ENCODE measurements at places on chromosomes 12 and 14.
A peak's percentile ranks its signal among the peaks of the same experiment; 100 is the strongest.

DNA sequence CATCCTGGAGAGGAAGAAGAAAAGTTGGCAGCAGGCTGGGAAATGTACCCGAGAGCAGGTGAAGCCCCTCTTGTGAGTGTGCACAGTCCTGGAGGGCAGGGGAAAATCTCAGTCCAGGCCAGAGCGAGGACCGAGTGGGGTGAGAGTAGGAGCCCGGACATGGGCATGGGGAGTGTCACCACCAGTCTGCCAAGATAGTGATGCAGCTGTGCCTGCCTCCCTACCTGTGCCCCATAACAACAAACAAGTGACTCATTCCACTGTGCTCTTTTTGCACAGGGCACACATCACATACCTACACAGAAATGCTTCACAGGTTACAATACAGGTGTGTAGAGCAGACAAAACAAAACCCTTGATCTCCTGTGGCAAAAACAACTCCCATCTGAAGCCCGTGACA is 205.9 kb upstream of the PELI2 start:
- no peak for DNase-seq

- DNase-seq, result no peak
Observed at GRCh38 chr14:26913786-26914185, 316.0 kb upstream of the NOVA1 start.

DNA sequence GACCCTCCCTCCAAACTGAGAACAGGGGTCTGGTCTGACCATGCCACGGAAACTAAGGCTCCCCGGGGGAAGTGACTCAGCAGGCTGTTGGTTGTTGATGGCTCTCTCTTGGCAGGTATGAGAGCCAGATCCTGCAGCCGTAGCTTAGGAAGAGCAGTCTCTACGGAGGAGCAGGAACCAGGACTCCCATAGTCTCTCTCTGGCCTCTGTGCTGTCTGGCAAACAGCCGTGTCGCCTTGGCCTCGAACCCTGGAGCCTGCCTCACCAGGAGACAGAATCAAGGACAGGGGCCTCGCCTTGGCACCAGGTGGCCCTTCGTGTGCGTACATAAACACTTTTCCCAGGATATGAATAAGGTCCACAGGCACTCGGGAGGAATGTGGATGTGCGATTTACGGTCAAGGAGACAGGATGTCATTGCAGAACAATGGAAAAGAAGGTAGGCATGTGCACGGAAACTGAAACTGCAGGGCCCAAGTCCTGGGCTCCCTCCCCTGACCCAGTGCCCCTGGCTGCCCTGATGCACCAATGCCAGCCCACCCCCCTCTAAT is 7.9 kb downstream of the VWF start:
- no peak for DNase-seq

DNA sequence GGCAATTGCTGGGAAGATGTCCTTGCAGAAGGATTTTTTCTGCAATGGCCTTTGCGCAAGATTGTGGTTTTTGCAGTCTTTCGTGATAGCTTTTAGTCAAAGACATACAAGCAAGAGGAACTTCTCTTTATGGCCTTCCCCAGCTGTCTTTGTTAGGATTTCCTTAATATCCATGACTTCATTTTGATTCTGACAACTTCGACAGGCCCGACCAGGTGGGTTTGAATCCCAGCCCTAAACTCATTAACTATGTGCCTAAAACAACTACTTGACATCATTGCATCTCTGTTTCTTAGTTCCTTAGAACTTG is 13.3 kb upstream of the VRK1 start:
- DNase-seq, result peak; percentile 10

DNA sequence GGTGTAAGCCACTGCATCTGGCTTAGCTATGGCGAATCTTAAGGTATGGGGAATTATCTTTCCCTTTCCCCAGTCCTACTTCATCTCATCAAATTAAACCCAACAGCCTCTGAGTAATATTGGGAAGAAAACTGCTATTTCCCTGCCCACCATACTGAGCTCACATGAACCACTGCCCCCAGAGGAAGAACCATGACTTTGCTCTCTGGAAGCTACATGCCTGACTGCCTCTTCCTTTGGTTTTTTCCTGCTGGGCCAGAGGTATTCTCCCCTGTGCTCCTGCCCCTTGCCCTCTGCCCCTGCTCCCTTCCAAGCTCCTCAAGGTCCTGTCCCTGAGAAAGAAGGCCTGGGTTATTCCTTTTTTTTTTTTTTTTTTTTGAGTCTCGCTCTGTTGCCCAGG is 15.2 kb downstream of the RILPL2 start:
- DNase-seq, result no peak

GRCh38 chr12:107801150-107801549 is 26.6 kb downstream of the ASCL4 start:
- peak; percentile 4 for DNase-seq

DNA sequence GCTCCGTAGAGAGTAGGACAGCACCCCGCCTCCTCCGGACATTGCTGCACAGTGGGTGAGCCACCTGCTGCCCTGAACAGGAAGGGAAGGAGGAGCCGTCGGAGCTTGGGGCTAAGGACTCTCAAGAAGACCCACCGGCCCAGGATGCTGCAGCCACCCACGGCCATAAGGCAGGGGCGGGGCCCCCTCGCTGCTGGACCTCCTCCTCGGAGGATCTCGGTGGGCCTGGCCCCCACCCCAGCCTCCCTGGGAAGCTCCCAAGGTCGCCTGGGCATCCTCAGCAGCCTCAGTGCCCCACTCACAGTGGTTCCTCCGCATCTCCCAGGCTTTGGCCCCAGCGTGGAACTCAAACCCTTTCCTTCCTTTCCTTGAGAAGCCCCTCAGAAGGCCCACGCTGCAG is 68.6 kb upstream of the DIO3 start:
- DNase-seq, result no peak

- DNase-seq, result peak; percentile 58
Observed at GRCh38 chr12:19462406-19462805, 23.1 kb downstream of the AEBP2 start.

GRCh38 chr14:88505621-88506020 is 49.2 kb downstream of the PTPN21 start:
- DNase-seq, result no peak

DNA sequence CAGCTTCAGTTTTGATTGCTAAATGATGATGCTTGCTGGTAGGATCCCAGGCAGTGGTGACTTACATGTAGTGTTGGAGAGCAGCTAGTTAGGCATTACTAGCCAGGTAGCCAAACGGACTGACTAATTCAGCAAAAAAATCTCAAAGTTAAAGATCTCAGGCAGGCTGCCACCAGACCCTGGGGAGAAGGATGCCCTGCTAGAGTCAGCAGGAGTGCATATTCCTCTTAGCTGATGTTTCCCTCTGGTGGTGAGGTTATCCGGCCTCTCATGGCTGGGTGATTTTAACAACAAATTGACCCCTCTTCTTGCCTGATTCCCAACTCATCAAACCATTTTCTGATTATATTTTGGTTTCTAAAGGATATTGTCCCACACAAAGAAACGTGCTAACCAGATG is 2.8 kb downstream of the EFS start:
- peak; percentile 33 for DNase-seq

- DNase-seq, result no peak
Observed at GRCh38 chr12:14696265-14696741, at the start of gene GUCY2C. TSS of gene GUCY2C (minus strand) at chr12:14696599. CDS start at chr12:14696448, 151 bp downstream.

DNA sequence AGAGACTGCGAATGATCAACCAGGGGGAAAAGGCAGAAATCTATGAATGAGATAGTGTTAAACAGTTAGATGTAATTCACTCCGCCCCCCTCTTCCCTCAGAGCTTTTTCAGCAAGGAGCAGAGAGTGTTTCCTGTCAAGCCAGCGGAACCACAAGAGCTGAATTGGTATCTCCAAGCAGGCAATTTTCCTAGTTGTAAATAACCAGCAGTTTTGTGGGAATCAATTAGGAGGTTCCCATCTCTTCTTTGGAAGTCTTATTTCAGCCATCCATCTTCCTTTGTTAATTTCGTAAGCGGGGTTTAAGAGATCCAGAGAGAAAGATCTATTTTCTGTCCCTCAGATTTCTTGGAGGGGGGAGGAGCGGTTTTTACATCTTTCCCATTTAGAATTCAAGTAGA is 178.0 kb downstream of the FOXN3 start:
- DNase-seq, result no peak

DNA sequence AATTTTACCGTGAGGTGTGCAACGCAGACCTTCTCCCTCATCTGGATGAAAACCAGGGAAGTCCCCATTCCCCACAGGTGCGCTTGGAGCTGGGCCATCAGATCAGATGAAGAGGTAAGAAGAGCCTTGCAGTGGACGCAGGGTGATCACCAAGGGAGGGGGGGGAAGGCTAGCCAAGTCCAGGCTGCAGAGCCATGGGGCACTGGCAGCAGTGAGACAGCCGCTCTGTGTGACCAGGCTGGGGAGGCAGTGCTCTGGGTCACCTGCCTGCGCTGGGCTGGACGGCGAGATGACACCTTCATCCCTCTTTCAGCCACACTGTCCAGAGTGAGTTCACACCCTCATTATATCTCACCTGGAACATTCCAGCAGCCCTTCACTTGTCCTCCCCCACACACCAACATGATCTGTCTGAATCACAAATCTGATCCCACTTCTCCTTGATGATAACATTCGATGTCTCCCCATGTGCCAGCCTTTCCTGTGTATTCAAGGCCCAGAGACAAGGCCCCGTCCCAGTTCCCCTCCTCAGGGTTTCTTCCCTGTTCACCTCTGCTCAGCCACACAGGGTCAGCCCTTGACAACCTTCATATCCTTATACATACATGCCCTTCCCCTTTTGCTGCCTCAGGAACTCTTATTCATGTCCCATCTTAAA is 65.9 kb upstream of the VASH1 start:
- DNase-seq, result no peak

GRCh38 chr12:7495136-7495535 is 8.4 kb downstream of the CD163 start:
- no peak for DNase-seq

DNA sequence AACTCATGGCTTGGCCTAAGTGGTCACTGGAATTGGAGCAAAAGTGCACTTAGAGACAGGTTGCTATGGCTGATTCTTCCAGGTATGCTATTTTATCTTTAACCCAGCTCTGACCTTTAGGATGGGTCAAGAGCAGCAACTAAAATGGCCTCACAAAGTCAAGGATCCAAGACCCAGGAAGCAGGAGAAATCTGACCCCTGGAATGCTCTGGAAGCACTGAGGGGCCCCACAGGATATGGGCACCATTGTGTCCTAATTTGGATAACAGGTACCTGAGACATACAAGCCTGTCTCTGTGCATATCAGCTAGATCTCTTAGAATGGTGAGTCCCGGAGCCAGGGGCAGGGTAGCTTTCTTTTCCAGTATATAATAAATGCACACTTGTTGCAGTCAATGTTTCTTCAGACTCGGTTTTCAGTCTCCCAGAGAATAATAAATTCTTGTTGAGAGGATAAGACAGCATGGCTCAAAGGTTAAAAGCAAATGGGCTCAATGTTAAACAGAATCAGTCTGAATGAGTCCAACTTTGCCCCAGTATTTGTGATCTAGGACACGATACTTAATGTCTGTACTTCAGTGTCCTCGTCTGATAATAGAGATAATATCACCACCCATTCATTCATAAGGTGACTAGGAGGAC is 29.3 kb upstream of the TMCC3 start:
- no peak for DNase-seq

- DNase-seq, result peak; percentile 27
Observed at GRCh38 chr14:44963044-44963528, 1.1 kb downstream of the TOGARAM1 start.

DNA sequence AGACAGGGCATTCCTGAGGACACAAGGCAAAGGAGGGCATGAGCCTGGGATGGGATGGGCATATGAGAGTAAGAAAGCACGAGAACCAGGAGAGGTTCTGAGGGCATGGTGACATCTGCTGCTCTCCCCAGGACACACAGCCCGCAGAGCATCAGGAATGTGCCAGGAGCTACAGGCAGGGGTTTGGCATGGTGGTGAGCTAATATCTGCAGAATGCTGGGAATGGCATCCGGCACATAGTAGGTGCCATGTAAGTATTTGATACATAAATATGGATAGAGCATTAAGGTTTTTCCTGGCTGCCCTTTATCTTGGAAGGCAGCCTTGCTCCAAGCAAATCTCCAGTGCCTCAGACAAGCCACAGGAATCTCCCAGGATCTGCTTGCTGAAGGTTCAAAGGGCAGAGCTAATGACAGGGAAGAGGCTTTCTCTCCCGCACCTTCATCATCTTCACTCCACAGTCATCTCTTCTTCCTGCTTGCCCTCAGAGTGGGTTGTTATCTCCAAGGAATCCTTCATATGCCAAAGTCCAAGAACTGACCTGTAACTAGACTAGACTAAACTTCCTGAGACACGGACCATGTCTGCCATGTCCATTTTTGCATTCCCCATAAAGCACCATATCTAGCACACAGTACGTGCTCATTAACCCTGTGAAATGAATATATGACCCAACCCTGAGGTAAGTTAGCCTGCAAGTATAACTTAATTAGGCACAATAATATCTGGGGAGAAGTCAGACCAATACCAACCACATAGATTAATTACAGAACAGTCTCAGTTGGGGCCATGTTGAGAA is 62.0 kb upstream of the SCN8A start:
- no peak for DNase-seq

- no peak for DNase-seq
Observed at GRCh38 chr12:69789351-69789750, 35.7 kb upstream of the MYRFL start.

DNA sequence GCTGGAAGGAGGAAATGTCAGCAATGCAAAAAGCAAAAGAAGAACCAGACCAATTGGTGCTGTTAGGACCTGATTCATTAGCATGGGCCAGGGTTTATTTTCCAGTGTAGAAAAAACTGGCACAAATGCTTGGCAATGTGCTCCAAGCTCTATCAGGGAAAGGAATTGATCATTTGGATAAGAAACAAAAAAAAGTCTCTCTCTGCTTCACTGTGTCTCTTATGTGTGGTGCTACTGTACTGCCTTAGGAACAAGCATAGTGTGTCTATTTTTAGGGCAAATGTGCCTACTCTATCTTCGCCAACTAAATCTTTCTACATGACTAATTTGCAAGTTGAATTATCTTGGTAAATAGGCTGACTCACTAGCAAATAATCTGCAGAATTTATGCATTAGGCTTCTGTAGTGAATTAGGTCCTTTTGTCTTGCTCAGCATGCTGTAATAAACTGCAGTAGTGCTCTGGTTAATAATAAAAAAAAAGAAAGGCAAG is 236.7 kb downstream of the MDGA2 start:
- DNase-seq, result peak; percentile 10

DNA sequence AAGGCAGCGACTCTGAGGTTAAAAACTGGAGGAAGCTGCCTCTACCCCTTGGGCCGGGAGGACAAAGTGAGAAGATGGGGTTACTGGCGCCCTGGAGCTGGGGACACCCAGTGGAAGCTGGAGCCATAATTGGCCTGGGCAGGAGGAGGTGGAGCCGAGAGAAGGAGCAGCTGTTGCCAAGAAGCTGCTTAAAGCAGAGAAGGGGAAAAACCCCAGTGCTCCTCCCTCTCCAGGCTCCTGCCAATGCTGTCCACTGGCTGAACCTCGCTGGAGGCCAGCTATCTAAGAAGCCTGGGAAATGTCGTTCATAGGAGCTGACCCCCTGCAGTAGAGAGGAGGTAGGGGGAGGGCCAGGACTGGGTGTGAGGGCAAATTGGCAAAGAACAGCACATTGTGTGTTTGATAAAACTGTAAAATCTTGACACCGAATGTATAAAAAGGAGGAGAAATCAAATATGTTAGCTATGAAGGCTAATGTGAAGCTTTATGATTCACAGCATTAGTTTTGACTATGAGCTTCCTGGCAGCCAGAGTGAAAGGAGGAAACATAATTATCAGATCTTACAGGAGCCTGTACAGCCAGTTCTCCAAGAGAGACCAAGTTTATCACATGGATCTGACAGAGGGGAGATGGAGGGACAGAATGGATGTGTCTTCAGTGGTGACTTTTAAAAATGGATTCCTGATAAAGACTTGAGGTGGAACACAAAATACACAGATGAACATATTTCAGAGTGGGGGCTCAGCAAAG is 9.5 kb downstream of the HHIPL1 start:
- peak; percentile 78 for DNase-seq

Data from fibroblast of mammary gland (primary cell).